Stimulated activated naive CD4-positive, alpha-beta T cell treated with Interleukin-2 at 50 U/mL for 16 hours (primary cell): ENCODE measurements at places on chromosomes 5 and 9.

DNA sequence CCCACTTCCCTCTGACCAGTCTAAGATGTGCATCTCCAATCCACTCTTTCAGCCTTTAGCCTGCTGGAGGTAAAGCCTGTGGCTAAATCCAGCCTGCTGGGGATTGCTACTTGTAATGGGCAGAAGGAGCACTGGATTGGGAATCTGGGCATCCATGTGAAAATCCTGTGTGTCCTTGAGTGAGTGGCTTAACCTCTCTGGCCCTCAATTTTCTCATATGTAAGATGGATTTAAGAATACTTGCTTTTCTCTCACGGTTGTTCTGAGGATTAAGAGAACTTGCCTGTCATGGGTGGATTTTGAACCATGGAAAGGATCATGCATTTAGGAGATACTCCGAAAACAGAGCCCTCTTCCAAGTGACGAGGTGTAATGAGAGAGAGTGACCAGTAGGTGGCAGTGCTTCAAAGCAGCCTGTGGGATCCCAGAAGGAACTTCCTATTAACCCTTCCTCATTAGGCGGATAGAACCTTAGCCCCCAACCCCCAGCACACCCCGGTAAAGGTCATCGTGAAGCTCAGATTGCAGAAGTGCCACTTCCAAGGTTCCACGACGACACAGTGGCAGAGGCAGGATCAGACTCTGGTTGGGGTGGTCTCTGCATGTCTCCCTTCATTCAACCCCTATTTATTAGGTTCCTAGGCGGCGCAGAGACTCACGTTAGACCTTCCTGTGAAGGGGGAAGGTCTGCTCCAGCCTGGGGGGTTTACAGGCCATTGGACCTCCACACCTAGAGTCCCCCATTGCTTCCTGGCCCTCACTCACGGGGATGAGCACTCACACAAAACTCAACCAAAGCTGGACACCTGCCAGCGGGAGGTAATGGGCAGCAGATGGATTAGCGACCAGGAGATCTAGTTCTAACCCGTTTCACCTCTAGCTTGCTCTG is 68.7 kb upstream of the ZNF618 start:
- DNase-seq, result peak; percentile 2

- no peak for DNase-seq
Measured at GRCh38 chr9:33082538-33083326, 6.3 kb upstream of the SMU1 start.

DNA sequence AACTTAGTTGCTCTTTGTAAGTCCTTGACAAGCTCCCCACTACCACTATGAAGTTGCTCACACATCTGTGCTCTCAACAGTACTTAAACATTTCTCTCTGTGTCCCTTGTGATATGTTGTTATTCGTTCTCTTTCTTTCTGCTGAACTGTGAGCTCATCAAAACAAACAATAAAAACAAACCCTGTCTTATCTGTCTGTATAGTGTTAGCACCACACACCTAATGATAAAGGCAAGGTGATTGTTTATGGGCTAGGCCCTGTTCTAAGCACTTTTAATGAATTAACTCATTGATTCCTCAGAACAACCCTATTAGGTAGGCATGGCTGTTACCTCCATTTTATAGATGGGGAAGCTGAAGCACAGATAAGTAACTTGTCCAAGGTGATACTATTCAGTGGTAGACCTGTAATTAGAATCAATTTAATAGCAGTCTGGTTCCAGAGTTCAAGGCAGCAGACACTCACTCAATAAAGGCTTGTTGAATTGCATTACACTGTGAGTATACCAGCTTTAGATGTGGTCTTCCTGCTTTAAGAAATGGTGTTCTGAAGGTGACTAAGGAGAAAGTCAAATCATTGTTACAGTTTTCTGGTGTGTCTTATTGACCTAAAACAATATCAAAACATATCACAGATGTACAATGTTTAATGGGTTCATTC is 153.6 kb upstream of the ELL2 start:
- no peak for DNase-seq

DNA sequence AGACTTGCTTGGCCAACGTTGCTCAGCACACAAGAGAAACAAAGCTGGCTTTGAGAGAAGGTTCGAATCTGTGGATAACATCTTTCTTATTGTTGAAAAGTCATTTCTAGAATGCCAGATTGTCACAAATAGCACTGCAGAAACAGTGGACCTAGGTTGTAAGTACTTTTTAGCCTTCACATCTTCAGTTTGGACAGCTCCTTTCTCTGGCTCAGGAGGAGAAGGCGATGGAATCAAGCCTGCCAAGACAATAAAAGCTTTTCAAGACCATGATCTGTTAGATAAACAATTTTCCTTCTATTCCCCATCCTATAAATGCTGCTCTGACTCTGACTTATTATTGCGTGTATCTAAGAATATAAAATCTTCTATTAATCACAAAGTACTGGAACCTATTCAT is 615.2 kb upstream of the SEMA6A start:
- no peak for DNase-seq

DNA sequence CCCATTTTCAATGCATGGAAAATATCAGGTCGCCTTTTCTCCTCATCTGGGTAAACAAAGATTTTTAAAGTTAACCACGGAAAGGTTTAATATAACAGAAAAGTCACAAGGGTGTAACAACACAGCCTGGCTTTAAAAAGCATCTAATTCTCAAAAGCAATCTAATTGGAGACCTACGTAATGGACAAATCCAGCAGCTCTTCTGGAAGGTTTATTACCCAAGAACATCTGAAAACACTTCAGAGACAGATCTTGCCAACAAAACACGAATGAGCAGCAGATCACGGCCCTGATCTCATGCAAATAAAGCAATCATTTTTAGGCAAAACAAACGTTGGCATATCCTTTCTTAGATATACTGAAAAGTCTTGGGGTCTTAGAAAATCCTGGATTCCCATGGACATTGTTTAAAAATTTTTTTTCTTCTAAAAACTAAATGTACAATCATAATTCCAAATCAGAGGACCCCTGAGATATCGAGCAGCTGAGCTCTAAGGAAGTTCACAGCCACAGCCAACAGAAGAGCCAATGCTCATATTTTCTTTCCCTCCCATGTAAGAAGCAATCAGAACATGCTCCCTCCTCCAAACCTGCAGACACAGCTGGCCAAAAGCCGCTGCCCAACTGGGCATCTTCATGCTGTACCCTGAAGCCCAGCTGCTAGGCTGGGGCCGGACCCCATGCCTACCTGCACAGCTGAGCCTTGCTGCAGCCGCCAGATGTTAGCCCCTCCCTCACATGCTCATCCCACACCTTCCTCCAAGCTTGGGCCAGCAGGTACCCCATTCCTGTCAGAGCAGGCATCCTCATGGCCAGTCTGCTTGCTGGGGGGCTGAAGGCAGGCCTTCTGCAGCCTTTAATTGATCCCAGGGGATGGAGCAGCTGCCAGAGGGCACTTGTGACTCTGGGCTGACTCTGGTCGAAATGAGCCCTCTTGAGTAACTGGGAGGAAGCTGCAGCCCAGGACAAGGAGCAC is 11.2 kb downstream of the ANKS6 start:
- no peak for DNase-seq

- no peak for DNase-seq
Measured at GRCh38 chr5:38843665-38844064, 2.1 kb upstream of the OSMR start.

GRCh38 chr5:123125962-123126732 is 37.1 kb downstream of the PRDM6 start:
- DNase-seq, result no peak

DNA sequence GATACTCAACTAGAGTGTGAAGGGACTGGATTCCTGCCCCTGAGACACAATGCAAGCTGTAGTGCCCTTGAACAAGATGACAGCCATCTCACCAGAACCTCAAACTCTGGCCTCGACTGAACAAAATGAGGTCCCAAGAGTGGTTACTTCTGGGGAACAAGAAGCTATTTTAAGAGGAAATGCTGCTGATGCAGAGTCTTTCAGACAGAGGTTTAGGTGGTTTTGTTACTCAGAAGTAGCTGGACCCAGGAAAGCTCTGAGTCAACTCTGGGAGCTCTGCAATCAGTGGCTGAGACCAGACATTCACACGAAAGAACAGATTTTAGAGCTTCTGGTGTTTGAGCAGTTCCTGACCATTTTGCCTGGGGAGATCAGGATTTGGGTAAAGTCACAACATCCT is 2.4 kb downstream of the ZNF483 start:
- no peak for DNase-seq

DNA sequence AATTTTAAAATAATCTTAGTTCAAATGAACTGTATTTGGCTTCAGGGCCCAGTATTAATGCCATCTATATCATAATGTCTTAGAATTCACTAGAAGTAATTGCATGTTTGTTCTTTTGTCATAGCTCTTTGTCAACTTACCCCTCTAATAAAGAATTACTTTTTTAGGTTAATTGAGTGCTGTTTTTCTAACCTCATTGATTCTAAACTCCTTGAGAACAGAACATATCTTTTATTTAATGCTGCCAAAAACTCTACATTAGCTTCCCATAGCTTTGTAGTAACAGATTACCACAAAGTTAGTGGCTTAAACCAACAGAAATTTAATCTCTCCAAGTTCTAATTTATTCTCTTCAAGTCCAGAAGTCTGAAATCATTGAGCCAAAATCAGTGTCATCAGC is 242.4 kb downstream of the LURAP1L start:
- DNase-seq, result no peak

GRCh38 chr5:8953016-8953415 is 592.9 kb downstream of the SEMA5A start:
- no peak for DNase-seq

GRCh38 chr9:83039303-83039702 is 23.6 kb downstream of the RASEF start:
- no peak for DNase-seq

GRCh38 chr9:21974343-21974721 is 19.9 kb downstream of the CDKN2A start:
- no peak for DNase-seq
